A549 treated with RU486 at 1 μM for 4 hours (cell line): ENCODE measurements at places on chromosomes 3 and 15. TPM values are rescaled to one million over a fixed set of nuclear protein-coding genes. Genes with fewer than 3 reads are reported as not detected.

The SNUPN gene
- total RNA-seq: 31.9 to 36.2 TPM (median 34.3 TPM) in 5 replicates

The TADA3 gene
- 50.5 to 61.6 TPM (median 57.4 TPM) in 5 replicates for total RNA-seq

The MUSTN1 gene
- total RNA-seq: not detected in 5 replicates

The RASL12 gene
- 0.09 to 0.15 TPM (median 0.12 TPM) in 5 replicates for total RNA-seq

The CA12 gene
- total RNA-seq: 147 to 174 TPM (median 164 TPM) in 5 replicates

The SEMA3B gene
- 5.2 to 10.2 TPM (median 6.5 TPM) in 5 replicates for total RNA-seq

The DAZL gene
- total RNA-seq: not detected in 5 replicates

The FRMD5 gene
- 3.8 to 5.1 TPM (median 4.4 TPM) in 5 replicates for total RNA-seq

The KCNAB1 gene
- not detected in 5 replicates for total RNA-seq

The SLC28A1 gene
- 0.07 TPM in 1 of 5 replicates, not detected in the others for total RNA-seq

The GP9 gene
- not detected in 5 replicates for total RNA-seq

The CXCR6 gene
- not detected in 5 replicates for total RNA-seq

The CD200 gene
- total RNA-seq: not detected in 5 replicates

The FOXL2 gene
- total RNA-seq: 3.0 to 5.7 TPM (median 5.2 TPM) in 5 replicates

The ACKR2 gene
- not detected in 5 replicates for total RNA-seq

The CCRL2 gene
- total RNA-seq: 0.12 to 0.43 TPM (median 0.23 TPM) in 4 of 5 replicates, not detected in the other

The MYH15 gene
- total RNA-seq: 0.22 to 0.30 TPM (median 0.23 TPM) in 5 replicates

The OXTR gene
- 6.8 to 9.4 TPM (median 8.8 TPM) in 5 replicates for total RNA-seq

The FAM174B gene
- total RNA-seq: 6.0 to 9.6 TPM (median 8.2 TPM) in 5 replicates

The XCR1 gene
- total RNA-seq: not detected in 5 replicates

The MAP1A gene
- 0.76 to 0.97 TPM (median 0.85 TPM) in 5 replicates for total RNA-seq

The THAP10 gene
- total RNA-seq: 4.8 to 6.9 TPM (median 5.3 TPM) in 5 replicates

The CHRNB4 gene
- 0.67 to 1.5 TPM (median 0.77 TPM) in 5 replicates for total RNA-seq

The CADPS gene
- not detected in 5 replicates for total RNA-seq

The UNC13C gene
- not detected in 5 replicates for total RNA-seq

The FMN1 gene
- total RNA-seq: 0.16 to 0.94 TPM (median 0.50 TPM) in 5 replicates

The ESYT3 gene
- 0.57 to 0.88 TPM (median 0.76 TPM) in 5 replicates for total RNA-seq

The CTXN2 gene
- 0.02 TPM in 1 of 5 replicates, not detected in the others for total RNA-seq

The TICRR gene
- 10.8 to 14.5 TPM (median 13.7 TPM) in 5 replicates for total RNA-seq

The LYZL4 gene
- total RNA-seq: not detected in 5 replicates

The CX3CR1 gene
- not detected in 5 replicates for total RNA-seq

The LRCH3 gene
- total RNA-seq: 11.9 to 15.6 TPM (median 14.7 TPM) in 5 replicates

The SOX2 gene
- total RNA-seq: 0.76 to 1.0 TPM (median 0.87 TPM) in 5 replicates

The SLC51B gene
- total RNA-seq: 12.4 to 18.4 TPM (median 14.3 TPM) in 5 replicates

The ISL2 gene
- total RNA-seq: 2.8 to 4.7 TPM (median 4.0 TPM) in 5 replicates

The RHOV gene
- 4.7 to 7.6 TPM (median 6.4 TPM) in 5 replicates for total RNA-seq

The GCNT3 gene
- 150 to 195 TPM (median 158 TPM) in 5 replicates for total RNA-seq

The IGDCC3 gene
- 0.10 to 0.20 TPM (median 0.14 TPM) in 5 replicates for total RNA-seq

The MESP2 gene
- total RNA-seq: 0.26 to 0.67 TPM (median 0.42 TPM) in 5 replicates

The SLC9C1 gene
- not detected in 5 replicates for total RNA-seq

The NLGN1 gene
- total RNA-seq: not detected in 5 replicates

The ZCWPW2 gene
- total RNA-seq: 0.09 TPM in 1 of 5 replicates, not detected in the others

The TF gene
- 0.46 to 5.4 TPM (median 1.3 TPM) in 5 replicates for total RNA-seq

The DTX3L gene
- 6.0 to 9.4 TPM (median 8.1 TPM) in 5 replicates for total RNA-seq

The CPLX3 gene
- total RNA-seq: not detected in 5 replicates

The ACKR4 gene
- total RNA-seq: not detected in 5 replicates

The THPO gene
- total RNA-seq: not detected in 5 replicates

The SPTSSB gene
- total RNA-seq: not detected in 5 replicates
